ENCODE measurements at places on chromosomes 4 and X.

DNA sequence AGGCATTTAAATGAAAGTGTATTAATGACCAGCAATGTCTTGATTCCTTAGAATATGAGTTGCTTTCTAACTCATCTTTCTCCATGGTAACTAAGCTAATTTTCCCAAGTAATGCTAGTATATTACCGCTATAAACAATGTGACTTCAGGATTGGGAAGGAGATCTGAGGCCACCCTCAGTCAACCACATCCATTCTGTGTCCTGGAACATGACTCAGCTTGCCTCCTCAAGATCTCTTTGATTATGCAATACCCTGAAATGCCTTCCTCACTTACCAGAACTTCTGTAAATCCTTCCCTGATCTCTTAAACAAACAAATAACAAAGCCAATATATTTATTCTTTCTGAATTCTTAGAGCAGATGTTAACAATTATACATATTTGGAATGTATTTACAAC is 1495.5 kb downstream of the PCDH18 start:
- DNase-seq = no peak

GRCh38 chr4:74084984-74085383 is 14.0 kb downstream of the CXCL2 start:
- DNase-seq = no peak

GRCh38 chr4:113732-114131 is 10.6 kb upstream of the ZNF718 start:
- no peak for DNase-seq

- no peak for DNase-seq
These were observed 134.3 kb upstream of the FGF13 start for GRCh38 chrX:138845786-138846185.

GRCh38 chrX:153601511-153602110 is 2.7 kb upstream of the CCNQ start:
- DNase-seq = no peak

DNA sequence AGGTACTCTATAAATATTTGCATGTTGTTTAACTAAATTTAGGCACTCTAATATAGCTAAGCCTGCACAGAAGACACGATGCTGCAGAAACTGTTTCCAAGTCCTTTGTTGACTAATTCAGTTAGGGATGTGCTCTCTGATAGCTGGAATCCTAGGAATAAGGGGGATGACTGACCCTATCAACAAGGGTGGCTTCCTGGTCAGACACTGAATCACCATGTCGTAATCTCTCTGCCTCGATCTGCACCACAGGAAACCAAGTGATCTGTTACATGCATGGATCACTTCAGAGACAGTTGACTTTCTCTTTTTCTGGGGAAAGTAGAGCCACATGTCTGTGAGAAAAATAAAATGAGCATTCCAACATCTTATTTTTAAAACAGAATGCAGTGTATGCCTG is 169.1 kb downstream of the GUCY2F start:
- no peak for DNase-seq

GRCh38 chrX:13339607-13340006 is 19.8 kb upstream of the ATXN3L start:
- no peak for DNase-seq

GRCh38 chrX:16659321-16659720 is 9.4 kb downstream of the S100G start:
- DNase-seq = no peak

GRCh38 chr4:3414421-3415279 is 27.1 kb upstream of the HGFAC start:
- no peak for DNase-seq

GRCh38 chr4:125225806-125226205 is 88.9 kb upstream of the FAT4 start:
- no peak for DNase-seq

DNA sequence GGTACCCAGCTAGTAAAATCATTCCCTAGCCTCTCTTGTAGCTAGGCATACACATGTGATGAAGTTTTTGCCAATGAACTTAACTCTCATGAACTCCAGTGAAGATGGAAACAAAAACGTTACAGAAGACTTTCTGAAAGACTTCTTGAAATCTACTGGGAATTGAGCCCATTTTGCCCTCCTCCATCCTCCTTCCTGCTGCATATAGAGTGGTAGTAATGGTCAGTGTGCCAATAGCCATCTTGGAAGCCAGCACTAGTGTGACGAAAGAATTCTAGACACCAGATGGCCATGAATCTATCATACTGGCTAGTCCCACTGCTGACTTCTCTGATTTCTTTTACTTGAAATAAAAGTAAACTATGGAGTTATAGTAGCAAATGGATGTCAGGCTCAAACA is 30.9 kb upstream of the PPA2 start:
- no peak for DNase-seq

DNA sequence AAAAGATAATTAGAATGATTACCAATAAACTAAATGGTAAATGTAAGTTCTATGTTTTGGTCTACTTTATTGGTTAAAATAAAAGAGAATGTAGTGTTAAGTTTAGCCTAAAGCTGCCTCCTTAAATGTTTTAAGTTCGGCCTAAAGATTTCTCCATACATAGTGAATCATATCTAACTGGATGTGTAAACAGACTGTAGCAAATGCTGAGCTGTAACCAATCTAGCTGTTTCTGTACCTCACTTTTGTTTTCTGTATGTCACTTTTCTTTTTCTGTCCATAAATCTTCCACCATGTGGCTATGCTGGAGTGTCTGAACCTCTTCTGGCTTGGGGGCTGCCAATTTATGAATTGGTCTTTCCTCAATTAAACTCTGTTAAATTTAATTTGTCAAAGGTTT is 121.2 kb downstream of the TBCK start:
- DNase-seq = no peak

GRCh38 chr4:173525118-173526011 is 4.7 kb downstream of the HAND2 start:
- DNase-seq = no peak

- no peak for DNase-seq
These were observed 72.1 kb downstream of the DDIT4L start for GRCh38 chr4:100118181-100118580.

- no peak for DNase-seq
These were observed 752.3 kb upstream of the NDST4 start for GRCh38 chr4:115865736-115866135.

DNA sequence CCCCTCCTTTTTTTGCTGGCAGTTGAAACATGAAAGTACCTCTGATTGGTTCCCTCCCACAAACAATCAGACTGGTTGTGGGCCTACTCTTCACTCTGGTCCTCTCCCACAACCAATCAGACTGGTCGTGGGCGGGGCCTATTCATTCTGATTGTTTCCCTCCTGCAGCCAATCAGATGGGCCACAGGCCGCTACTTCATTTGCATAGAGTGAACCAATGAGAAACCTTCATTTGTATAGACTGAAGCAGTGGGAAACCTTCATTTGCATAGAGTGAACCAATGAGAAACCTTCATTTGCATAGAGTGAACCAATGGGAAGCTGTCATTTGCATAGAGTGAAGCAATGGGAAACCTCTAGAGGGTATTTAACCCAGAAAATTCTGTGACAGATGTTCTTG is 55.2 kb downstream of the TRMT44 start:
- no peak for DNase-seq

- DNase-seq = no peak
These were observed 23.1 kb downstream of the COL4A6 start for GRCh38 chrX:108415146-108415545.

GRCh38 chrX:25851141-25851540 is 287.0 kb upstream of the MAGEB18 start:
- no peak for DNase-seq

DNA sequence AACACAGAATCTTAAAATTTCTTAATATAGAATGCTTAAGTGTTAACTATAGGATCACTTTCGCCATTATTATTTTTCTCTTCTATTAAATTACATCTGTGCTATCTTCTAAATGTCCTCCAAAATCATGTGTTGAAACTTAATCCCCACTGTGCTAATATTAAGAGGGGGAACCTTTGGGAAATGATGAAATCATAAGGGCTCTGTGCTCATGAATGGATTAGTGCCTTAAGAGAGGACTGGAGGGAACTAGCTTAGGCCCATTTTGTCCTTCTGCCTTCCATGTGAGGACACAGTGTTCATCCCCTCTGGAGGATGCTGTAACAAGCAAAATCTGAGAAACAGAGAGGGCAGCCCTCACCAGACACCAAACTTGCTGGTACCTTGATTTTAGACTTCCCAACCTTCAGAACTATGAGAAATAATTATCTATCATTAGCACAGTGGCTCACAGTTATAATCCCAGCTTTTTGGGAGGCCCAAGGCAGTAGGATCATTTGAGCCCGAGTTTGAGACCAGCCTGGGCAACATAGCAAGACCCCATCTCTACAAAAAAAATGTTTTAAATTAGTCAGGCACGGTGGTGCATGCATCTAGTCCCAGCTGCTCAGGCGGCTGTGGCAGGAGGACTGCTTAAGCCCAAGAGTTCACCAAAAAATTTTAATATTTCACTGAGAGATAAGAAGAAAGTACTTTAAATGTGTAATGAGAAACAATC is 26.3 kb downstream of the KLHL8 start:
- DNase-seq = no peak

- DNase-seq = no peak
These were observed 321.6 kb downstream of the ARHGAP10 start for GRCh38 chr4:148053298-148054003.

DNA sequence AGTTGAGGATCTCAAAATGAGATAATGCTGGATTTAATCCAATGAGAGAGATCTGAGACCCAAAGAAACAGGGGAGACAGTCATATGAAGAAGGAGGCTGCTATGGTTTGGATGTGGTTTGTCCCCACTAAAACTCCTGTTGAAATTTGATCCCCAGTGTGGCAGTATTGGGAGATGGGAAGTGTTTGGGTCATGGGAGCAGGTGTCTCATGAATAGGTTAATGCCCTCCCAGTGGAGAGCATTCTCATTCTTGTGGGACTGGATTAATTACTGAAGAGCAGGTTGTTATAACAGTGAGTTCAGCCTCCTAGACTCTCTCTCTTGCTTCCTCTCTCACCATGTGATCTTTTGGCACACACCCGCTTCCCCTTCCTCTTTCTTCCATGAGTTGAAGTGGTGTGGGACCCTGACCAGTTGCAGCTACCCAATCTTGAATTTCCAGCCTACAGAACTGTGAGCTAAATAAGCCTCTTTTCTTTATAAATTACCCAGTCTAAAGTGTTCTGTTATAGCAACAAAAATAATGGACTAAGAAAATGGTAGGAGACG is 70.3 kb downstream of the PPEF2 start:
- DNase-seq = no peak

DNA sequence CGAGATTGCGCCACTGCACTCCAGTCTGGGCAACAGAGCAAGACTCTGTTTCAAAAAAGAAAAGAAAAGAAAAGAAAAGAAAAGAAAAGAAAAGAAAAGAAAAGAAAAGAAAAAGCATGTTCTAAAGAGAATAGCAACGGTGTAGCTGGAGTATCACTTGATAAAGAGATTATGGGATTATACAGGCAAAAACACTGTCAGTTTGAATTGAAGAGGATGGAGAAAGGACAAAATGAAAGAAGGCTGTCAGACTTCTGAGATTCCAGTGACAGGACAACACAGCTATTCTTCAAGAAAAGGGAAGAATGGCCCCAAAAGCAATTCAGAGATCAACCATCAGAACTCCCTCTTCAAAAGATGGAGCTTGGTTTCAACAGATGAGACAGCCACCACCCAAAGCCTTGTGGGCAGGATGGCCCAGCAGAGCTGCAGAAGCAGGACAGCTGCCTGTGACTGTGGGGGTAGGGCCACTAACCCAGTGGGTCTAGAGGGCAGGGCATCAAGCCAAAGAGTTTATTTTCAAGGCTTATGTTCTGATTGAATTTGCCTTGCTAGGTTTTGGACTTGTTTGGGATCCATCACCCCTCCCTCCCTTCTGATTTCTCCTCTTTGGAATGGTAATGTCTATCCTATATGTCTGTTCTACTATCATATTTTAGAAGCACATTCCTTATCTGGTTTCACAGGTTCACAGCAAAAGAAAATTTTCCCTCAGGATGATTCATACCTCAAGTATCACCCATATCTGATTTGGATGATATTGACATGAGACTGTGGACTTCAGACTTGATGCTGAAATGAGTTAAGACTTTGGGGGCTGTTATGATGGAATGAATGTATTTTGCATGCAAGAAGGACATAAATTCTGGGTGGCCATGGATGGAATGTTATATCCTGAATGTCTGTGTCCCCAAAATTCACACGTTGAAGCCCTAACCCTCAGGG is 17.5 kb downstream of the RFC1 start:
- DNase-seq = no peak

DNA sequence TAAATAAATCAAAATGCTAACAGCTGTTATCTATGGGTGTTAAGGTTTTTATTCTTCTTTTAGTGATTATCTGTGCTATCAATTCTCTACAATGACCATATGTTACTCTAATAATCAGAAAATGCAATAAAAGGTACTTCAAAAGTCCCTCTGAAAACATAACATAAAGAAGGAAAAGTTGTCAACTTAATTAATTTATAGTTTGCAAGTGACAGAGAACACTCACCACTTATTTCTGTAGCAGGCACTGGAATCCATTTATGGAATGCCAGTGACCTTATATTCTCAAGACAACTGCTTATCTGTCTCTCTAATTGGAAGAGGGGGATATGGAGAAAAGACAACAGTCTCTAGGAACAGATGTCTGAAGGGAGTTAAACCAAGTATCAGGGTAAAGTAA is 25.6 kb upstream of the PLS3 start:
- DNase-seq = no peak

GRCh38 chr4:40502220-40502619 is 127.4 kb downstream of the RBM47 start:
- no peak for DNase-seq

- no peak for DNase-seq
These were observed 85.0 kb upstream of the TENT5D start for GRCh38 chrX:80335062-80335830.

DNA sequence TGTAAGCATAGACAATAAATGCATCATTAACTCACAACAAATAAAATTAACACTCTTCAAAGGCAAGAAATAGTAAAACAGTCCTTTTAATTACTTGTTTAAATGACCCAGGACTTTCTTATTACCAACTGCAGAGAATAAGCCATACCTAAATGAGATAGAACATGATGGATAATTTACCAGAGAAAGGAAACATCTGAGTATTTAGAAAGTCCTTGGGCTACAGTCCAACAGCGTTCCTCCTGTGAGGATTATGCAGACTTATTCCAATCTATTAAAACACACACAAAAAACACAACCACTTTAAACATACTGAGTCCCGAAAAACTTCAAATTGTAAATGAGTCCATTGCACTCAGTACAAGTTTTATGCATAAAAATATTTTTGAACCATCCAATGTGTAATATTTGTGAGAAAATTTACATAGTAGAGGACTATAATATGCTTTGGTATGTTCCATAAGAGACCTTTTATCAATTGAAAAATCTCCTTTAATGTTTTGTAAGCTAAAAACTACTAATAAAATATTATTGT is 129.2 kb downstream of the NR3C2 start:
- no peak for DNase-seq
